ENCODE measurements at places on chromosomes 16 and 17.

DNA sequence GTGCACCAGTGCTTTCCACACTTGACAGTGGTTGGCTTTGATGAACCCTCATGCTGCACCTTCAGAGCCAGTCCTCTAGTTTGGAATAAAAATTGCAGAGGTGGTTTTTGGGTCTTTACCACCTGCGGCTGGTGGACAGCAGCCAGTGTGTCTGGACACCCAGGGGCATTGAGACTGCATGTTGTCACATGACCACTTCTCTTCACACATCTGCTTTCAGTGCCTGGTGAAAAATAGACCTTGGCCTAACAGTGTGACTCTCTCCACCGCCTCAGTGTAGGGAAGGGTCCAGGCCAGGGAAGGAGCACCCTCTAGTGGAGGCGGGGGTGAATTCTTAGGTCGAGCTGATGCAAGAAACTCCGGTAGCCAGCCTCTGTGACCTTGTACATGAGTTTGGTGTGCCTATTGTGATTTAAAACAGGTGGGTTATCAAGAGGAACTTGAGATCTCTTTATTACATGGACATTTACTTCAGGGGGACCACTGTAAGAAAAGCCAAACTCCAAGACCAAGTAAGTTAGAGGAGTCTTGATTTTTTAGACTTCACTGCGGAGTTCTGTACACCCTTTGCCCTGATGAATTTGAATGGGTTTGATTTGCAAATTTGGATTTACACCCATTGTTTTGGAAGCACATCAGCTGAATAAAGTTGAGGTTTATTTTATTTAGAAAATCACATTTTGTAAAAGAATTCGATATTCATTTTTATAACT, 17.9 kb downstream of the GOSR2 start:
- DNase-seq: no peak

GRCh38 chr17:64491994-64492393, 4.9 kb downstream of the POLG2 start:
- no peak for DNase-seq

- DNase-seq: no peak
Observed at GRCh38 chr17:47806913-47807255, 14.7 kb downstream of the OSBPL7 start.

DNA sequence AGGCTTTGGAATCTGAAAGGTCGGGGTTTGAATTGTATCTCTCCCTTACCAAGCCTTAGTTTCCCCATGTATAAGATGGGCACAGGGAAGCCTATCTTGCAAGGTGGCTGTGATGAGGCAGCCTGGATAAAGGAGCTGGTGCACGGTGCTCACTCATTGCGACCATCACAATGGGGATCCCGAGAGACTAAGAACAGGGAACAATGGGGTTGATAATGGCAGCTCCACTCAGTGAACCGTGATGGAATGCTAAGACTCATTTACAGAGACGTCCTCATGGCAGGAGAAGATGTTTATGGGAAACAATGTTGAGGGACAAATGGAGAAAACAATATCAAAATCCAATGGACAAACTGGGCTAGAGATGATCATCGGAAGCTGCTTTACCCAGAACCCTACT, 81.8 kb downstream of the SPACA3 start:
- DNase-seq: no peak

GRCh38 chr17:59284317-59284716, 47.1 kb upstream of the YPEL2 start:
- DNase-seq: no peak

DNA sequence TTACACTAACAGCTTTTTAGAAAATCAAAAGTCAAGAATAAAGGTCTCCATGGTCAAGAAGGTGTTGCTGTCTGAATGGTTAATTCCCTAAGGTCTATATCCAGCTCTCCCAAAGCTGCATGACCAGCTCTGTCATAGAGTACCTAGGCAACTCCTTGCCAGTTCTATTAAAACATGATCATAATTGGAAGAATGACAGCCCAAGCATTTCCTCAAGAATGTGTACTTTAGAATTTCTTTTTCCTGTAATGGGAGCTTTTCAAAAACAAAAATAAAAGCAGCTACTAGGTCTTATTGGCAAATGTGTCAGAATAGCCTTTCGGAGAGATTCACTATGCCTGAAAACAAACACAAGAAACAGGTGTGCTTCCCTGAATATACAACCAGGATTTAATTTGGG, 7.9 kb downstream of the SPOP start:
- DNase-seq: no peak

DNA sequence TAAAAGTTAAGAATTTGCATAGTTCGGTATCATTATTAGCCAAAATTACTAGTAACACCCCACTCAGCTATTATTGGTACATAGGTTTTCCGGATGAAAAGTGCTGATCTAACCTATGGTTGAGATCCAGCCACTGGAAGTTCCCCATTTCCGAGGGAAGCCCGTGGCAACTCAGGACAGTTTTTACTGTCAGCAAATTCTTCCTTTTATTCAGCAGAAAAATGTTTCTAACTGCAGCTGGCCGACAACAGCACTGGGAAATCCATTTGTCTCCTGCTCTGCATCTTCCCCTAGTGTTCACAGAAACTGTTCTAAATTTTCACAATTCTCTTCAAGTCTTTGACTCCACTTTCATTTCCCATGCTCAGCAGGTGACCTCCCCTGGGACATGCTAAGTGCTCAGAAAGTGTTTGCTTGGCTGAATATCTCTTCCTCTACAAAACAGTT, 15.5 kb upstream of the MMD start:
- DNase-seq: no peak

GRCh38 chr17:64502809-64503208, 3.3 kb downstream of the DDX5 start:
- DNase-seq: no peak

GRCh38 chr16:64997121-64997520, 124.7 kb downstream of the CDH11 start:
- no peak for DNase-seq

DNA sequence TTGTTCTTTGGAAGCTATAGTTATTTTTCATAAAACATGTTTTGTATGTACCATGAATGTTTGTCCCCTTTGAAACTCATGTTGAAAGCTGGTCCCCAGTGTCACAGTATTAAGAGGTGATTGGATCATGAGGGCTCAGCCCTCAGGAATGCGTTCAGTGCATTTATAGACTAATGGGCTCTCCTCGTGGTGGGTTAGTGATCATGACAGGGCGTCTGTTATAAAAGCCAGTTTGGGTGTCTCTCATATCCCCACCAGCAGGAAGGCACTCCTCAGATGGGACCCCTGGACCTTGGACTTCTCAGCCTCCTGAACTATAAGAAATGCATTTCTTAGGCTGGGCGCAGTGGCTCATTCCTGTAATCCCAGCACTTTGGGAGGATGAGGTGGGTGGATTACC, 10.4 kb downstream of the BANP start:
- no peak for DNase-seq

- DNase-seq: no peak
Observed at GRCh38 chr16:59993101-59993500, 1259.0 kb upstream of the GOT2 start.

DNA sequence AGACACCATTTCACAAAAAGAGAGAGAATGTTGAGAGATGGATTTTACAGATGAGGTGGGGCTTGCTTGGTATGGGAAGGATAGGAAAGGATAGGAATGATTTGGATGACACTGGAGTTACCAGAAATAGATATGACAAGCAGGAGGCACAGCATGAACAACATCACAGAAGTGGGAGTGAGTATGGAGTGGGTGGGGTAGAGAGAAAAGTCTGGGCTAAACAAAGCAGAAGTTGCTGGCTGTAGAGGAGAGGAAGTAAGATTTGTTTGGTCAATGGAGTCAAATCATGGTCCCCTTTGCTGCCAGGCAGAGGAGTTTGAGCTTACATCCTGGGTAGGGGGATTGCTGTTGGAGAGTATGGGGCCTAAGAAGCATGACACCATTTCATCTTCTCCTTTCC, 101.7 kb downstream of the VAT1L start:
- no peak for DNase-seq

- DNase-seq: no peak
Observed at GRCh38 chr17:77884967-77885641, 73.4 kb upstream of the TNRC6C start.

GRCh38 chr17:3893003-3893719, at the start of gene CAMKK1:
TSS of gene CAMKK1 (minus strand) at chr17:3893053. CDS start at chr17:3885687, 7,366 bp downstream.
- DNase-seq: peak; percentile 77

GRCh38 chr17:59002848-59003247, 103.8 kb downstream of the TRIM37 start:
- DNase-seq: no peak
